ENCODE measurements at places on chromosomes 1 and 21.

- DNase-seq = no peak
Observed at GRCh38 chr1:41723786-41724185, 194.9 kb downstream of the HIVEP3 start.

- no peak for DNase-seq
Observed at GRCh38 chr1:100423832-100424337, 71.6 kb downstream of the CDC14A start.

GRCh38 chr1:180950321-180950720 is 37.6 kb downstream of the KIAA1614 start:
- no peak for DNase-seq

GRCh38 chr1:2629627-2630497 is 3.0 kb downstream of the MMEL1 start:
- no peak for DNase-seq

GRCh38 chr1:10779841-10780240 is 16.6 kb downstream of the CASZ1 start:
- peak; percentile 52 for DNase-seq

DNA sequence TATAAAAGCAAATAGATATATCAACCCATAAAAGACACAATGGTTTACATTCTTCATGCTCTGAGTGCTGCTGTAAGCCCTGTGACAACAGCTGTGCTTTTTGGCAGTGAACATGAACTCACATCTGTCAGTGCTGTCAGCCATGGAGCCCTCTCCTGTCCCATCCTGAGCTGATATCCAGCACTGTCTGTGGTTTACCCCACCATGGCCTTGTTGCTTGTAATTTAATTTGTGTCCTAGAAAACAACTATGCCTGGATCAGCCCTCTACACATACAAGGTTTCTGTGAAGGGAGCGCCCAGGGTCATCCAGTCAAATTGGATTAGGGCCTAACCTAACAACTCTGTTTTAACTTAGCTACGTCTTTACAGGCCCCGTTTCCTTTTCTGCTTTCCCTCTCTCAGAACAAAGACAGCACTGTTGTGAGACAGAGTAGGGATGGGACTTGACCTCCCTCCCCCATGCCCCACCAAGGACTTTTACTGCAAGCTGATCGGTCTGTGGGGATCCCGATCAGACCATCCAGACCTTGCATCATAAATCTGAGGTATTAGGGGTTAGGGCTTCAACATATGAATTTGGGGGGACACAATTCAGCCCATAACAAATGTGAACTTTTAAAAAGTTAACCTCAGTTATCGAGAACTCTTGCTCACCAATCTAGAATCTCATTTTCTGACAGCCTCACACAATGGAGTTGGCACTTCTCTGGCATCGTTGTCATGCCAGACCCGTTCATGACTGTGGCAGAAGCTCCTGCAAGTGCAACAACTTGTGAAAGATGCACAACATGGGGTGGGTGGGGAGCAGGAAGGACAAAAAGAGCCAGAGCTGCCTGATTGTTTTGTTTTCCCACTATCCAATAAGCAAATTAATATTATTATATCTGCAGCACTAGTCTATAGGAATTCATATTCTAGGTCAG is 16.4 kb upstream of the SLC44A3 start:
- DNase-seq = no peak
